H54 (cell line): ENCODE measurements at places on chromosomes 4 and X.

GRCh38 chr4:158020176-158020575, 152.6 kb downstream of the GASK1B start:
- DNase-seq = no peak

DNA sequence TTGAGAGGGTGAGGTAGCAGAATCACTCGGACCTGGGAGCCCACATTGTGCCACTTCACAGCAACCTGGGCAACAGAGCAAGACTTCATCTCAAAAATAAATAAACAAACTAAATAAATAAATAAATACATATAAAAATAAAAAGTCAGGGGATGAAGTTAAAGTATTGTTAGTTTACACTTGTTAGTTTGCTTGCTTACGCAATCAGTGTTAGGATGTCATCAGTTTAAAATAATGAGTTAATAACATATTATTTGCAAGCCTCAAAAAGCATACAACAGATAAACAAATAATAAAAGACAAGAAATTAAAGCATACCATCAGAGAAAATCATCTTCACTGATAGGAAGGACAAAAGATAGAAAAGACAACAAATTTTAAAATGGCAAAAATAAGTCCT, 891.1 kb upstream of the PCDH7 start:
- DNase-seq = no peak

DNA sequence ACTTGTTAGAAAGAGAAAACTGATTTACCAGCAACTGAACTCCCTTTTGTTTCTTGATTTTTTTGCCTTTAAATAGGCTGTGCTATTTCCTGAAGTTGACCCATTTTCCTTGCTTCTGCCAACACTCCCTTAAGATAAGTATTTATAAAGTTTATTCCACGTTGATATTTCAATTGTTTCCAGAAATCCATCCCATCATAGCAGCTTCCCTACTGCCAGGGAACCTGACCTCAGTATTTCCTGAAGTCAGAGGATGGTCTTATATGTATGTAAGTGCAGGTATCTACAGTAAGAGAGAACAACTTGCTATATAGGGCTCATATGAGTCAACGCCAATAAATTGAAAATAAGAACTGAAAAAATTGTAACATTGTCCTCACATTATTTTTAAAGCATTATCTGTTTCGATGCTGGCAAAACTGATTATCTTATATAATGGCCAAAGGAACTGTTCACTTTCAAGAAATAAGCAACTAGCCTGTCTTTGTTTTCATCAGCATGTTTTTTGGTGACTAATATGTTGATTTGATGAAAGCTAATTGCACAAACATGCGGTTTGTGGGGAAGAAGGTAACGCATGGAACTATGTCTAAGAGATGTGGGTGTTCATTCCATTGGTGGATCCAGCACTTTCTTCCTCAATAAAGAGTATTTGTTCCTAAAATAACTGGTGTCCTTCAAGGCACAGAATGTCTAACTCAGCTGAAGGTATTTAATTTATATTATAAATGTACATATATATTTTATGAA, 4.7 kb downstream of the LIMCH1 start:
- DNase-seq = no peak

GRCh38 chr4:123505095-123506010, 108.8 kb downstream of the SPRY1 start:
- no peak for DNase-seq

DNA sequence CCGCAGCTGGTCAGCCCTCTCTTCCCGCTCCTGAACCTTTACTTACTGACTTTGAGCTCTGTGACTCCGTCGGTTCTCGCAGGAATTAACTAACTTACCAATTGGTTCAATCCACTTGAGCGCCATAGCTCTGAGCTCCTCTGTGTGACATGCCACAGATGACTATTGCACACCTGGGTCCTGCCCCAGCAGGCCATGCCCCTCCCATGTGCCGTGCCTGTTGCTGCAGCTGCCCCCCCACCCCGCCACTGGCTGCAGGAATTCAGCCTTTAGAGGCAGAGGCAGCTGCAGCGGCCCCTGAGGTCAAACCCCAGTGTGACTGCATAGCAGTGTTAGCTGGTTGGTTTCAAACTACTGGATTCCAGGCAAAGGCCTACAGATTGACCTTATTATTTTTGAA, 70.6 kb downstream of the MTMR1 start:
- DNase-seq = no peak

- no peak for DNase-seq
These were observed 260.7 kb downstream of the COL25A1 start for GRCh38 chr4:109041463-109042360.

GRCh38 chrX:153794897-153795816, 689 bp downstream of the SSR4 start:
- no peak for DNase-seq

GRCh38 chr4:153790962-153791551, 2.2 kb upstream of the SFRP2 start:
- no peak for DNase-seq

DNA sequence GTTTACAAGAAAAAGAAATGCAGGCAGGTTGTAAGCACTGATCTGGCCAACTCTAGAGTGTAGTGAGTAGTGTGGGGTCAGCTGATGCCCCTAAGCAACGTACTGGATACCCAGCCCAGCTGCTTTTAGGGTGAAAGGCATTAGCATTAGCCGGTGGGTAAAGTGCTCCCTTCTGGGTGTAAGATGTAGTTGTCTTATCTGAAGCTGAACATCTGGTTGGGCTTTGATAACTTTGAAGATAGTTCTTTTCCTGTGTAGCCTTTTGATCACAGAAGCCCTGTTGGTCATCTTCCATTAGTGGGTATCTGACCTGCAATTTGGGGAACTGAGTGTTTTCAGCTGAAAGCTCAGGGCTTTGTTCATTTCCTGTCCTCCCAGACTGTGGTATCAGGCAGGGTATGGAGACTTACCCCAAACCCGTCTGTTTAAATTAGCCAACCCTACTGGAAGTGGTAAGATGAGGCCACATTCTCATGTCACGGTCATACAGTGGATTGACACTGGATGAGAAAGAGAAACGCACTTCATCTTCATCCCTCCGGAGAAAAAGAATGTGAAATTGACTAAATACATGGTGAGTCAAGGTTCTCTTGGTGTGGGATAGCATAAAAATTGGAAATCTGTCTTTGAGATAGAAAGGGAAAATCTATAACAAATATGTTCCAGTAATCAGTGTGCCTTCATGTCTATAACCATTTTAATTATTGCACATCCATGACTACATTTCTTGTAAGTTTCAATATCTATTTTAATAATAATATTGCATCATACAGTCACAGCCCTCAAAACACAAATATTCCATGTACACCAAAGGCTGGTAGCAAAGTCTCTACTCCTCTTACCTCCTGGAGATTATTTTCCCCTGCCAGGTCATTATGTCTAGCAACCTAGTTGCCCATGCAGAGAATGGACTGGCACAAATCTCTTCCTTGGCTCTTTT, 8.7 kb downstream of the RHOH start:
- DNase-seq = no peak

DNA sequence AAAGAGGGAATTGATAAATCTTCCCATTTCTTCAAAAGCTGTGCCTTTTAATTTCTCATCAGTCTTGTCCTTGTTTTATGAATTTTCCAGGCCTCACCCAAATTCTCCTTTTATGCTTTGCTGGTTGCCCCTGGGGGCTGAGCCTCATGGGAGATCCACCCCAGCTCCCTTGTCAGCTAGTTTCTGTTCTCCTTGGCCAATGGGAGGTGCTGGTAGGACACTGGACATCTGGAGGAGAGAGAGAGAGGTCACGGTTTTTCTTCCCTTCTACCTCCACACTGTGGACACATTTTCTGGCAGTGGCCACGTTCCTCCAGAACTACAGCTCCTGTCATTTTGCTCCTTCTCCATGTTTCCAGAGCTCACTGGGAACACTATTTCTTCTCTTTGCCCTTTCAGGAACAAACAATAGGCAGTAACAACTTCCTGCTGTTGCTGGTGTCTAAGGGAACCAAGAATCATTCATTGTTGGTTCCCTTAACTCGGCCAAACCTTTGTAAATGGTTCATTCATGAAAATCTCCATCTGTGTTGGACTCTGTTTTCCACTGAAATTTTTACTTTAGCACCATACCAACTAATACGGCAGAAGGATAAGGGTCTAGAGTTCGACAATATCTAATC, 334.5 kb downstream of the GPAT3 start:
- no peak for DNase-seq

DNA sequence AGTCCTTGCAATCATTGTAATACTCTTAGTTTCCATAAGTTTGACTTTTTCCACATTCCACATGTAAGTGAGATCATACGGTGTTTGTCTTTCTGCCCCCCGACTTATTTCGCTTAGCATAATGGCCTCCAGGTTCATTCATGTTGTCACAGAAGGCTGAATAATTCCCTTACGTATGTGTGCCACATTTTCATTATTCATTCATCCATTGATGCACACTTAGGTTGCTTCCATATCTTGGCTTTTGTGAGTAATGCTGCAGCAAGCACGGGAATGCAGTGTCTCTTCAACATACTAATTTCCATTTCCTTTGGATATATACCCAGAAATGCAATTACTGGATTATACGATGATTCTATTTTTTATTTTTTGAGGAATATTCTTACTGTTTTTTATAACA, 22.0 kb upstream of the VEGFC start:
- no peak for DNase-seq

GRCh38 chr4:109169170-109169569, 133.3 kb downstream of the COL25A1 start:
- no peak for DNase-seq

GRCh38 chr4:152115794-152116193, 355.0 kb upstream of the GATB start:
- no peak for DNase-seq

- DNase-seq = no peak
These were observed 223.4 kb upstream of the ATOH1 start for GRCh38 chr4:93605163-93605562.

- no peak for DNase-seq
These were observed 253.1 kb upstream of the GPC4 start for GRCh38 chrX:133668225-133668931.

GRCh38 chrX:78493180-78493579, 165.8 kb upstream of the CYSLTR1 start:
- no peak for DNase-seq

GRCh38 chr4:95572304-95572991, 23.7 kb upstream of the UNC5C start:
- no peak for DNase-seq

DNA sequence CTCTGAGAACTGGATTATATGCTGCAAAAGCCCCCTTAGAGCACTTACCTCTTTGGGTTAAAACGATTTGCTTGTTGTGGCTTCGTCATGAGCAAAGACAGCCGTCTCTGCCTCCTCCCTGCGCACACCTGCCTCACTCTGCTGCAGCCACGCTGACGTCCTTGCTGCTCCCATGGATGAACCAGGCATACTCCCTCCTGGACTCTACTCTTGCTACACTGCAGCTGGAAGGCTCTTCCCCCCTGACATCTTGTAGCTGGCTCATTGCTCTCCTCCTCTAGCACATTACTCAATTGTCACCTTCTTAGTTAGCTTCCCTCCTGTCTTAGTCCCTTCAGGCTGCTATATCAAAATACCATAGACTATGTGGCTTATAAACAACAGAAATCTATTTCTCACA, 59.3 kb downstream of the FAM114A1 start:
- DNase-seq = no peak

GRCh38 chr4:186404562-186405134, 138.7 kb downstream of the F11 start:
- no peak for DNase-seq

- DNase-seq = no peak
These were observed 29.1 kb upstream of the FGF2 start for GRCh38 chr4:122797405-122798094.

DNA sequence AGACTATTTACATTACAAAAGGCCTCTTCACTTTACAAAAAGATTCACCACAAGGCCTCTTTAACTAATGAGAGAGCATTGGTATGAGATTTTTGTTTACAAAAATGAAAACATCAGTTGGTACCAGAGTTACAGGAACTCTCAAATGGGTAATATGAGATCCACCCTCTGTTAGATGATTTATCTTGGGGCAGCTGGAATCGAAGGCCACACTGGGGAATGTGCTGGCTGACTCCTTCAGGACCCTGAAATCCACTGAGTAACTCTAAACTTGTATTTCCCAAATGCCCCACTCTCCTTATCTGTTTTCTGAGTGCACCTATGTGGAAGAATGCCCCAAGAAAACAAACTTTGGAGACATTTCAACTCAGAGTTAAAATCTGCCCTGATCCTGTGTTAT, 232.9 kb upstream of the F9 start:
- no peak for DNase-seq

DNA sequence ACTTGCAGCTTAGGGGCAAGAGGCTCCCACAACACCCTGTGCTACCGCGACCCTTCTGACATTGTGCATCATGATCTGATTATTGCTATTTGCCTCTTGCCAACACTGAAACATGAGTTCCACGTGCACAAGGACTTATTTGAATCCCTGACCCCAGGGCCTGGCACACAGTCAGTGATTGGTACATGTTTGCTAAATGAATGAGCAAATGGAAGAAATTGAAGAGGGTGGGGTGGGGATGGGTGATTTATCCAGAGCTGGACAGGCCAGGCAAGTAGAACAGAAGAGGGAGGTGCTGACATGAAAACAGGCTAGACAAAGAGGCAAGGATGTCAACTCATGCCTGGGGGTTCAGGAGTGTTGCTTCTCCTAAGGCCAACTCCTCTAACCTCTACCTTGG, 24.9 kb upstream of the RPL39 start:
- no peak for DNase-seq

DNA sequence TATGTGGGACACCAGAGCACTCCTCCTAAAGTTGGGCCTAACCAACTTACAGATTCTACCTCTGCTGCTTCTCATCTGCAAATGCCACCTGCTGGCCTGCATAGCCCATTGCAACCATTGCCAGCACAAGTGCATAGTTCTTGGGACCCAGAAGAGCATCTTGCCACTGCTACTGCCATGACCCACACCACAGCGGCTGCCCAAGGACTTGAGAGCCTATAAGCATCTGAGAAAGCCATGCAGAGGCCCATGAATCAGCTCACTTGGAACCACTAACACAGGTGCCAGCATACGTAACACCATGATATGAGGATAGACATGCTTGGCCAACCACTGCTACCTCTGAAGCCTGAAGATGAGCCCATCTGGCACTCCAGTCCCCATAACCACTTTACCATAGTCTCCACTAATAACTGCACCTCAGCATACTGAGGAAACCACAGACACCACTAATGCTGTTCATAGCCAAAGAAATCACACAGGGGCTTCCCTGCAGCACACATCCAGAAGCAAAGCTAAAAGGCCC, 258.1 kb upstream of the AGTR2 start:
- DNase-seq = no peak

DNA sequence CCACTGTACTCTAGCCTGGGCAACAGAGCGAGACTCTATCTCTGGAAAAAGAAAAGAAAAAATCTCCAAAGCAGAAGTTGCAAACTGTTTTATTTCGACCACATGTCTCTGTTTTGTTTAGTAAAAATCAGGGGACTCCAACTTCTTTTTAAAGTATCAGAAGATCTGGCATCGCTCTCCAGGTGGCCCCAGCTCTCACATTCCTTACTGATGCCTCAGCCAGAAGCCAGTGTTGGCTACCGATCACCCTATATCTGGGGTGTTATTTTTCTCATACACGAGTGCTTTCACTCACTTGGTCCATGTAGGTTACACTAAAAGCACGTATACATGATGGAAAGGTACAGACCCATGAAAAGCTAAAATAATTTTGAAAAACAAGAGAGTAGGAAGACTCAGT, 8.3 kb downstream of the MPP1 start:
- DNase-seq = peak; percentile 27
